ENCODE measurements at places on chromosomes 12 and 14.

DNA sequence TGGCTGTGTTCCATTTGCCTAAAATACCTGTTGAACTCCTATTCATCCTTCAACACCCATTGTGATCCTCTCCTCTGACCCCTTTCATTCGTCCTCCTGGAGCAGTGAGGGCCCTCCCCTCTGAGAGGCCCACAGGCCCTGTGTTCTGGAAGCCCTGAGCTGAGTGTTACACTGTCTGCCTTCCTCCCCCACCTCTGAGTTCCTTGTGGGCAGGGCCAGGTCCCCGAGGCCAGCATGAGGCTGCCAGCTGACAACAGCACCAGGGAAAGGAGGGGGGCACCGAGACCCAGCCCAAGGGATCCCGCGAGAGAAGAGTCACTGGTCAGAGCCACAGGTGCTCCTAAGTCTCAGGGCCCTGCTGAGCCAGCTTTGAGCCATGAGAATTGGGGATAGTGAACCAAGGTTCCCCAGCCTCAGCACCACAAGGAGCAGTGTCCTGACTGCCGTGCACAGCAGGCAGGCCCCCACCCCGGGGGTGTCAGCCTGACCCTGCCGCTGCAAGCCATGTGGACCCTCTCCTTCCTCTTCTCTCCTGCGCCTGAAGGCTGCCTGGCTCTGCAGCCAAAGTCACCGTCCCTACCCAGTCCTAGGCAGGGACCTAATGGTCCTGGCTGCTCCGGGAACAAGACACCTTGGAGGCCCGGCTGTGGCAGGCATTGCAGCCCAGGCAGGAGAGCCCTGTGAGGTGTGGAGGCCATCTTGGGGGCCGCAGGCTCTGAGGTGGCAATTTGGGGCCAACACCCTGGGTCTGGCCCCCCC is 52.5 kb downstream of the BEGAIN start:
- DNase-seq: no peak

- DNase-seq: no peak
Observed at GRCh38 chr14:46063872-46064271, 587.7 kb downstream of the RPL10L start.

DNA sequence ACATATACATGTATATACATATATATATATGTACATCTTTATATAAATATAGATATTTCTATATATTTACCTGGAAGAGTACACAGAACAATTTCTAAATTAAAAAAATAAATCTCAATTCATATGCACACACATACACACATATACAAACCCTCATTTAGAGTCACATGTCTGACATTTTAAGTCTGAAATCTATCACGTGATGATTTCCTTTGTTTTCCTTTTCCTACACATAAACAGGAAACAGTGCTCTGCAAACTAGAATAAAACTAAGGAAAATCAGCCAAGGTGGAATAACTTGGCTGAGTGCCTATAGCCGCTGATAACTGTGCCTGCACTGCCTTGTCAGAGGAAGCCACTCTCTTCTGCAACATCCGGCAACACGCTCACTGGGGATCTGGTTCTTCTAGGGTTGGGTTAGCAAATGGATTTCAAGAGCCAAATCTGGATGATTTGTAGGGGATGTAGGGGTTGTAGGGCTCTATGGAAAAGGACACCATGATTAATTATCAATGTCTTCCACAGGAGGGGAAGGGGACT is 480.7 kb downstream of the TMEM132D start:
- no peak for DNase-seq

GRCh38 chr12:76519538-76519937 is 40.0 kb downstream of the OSBPL8 start:
- DNase-seq: no peak

DNA sequence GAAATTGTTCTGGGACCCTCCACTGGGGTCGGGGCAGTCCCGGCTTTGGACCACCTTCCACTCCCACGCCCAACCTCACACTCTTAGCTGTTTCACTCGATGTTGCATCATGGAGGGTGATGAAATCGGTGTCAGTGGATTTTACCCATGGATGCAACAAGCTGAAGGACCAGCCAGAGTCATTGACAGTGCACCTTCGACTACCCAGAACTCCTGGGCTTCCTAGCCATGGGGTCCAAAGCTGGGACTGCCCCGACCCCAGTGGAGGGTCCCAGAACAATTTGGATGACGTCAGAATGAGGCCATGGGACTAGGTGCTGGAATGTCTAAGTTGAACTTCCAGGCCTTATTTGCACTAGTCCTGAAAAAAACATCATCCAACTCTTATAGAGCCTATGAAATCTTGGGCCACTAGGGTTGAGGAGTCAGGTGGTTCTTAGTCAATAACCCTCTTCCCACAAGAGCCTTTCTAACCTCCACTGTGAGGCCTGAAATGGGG is 882 bp upstream of the IL23A start:
- DNase-seq: no peak

DNA sequence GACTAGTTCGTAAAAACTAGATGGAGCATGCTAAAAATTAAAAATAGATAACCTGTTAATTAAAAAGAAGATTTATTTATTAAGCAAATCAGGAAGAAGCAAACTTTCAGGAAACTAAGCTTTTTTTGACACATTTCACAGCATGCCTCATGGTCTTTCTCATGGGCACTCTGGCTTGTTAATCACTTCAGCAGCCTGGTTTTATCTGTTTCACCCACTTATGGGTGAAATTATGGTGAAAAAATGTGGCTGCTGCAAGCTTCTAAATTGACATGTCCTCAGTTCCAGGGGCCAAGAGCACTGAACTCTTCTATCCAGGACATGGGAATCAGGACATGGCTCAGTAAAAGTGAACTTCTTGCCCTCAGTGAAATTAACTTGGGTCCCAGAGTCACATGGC is 468.6 kb upstream of the SYT1 start:
- DNase-seq: no peak

DNA sequence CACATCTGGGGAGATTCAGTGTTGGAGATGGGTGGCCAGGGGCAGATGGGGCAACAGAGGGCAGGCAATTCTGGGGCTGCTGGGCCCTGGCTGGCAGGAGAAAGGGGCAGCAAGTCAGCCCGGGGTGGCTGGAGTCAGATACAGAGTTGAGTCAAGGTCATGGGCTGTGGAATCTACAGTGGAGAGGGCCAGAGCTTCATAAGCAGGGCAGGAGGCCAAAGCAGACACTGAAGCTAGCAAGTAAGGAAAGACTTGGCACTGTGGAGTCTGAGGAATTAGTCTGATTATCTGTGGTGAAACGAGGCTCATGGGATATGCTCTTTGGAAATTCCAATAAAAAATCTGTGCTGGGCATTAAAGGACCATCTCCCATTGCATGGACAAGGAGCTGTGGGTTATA is 95.5 kb downstream of the TMX1 start:
- DNase-seq: no peak

- no peak for DNase-seq
Observed at GRCh38 chr14:77869340-77869739, 69.4 kb downstream of the ADCK1 start.

DNA sequence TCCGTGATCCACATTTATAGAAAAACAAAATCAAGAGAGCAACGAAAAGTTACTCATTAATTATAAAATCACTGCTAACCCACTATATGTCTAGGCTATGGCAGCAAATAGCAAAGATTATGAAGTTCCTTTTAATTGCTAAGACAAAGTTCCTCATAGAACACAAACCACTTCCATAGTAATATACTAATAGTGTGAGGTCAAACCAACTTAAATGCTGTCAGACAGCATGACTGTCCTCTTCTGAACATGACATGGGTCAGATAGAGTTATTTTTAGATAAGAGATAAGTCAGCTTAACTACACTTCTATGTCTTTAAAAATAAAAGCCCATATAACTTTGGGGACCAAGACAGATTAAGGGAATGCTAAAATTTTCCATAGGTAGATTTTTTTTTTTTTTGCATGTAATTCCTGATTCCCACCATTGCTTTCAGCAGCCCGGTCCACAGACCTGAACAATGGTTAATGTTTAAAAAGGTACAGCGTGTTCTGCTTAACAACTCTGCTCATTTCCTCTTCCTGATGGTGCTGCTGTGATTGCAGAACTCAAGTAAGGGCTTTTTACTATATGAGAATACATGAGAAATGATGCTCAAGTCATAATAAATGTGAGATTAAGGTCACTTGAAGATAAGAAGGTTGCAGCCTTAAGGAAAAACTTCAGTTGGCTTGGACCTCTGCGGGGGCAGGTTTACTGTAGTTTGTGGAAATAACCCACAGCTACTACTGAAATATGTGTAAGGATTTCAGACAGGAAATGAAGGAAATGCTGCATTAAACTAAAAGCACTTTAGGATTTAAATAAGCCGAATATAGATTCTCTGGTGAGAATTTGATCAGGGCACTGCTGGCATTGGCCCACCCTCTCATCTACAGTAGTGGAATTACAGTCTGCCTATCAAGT is 37.7 kb upstream of the DUSP6 start:
- peak; percentile 35 for DNase-seq

DNA sequence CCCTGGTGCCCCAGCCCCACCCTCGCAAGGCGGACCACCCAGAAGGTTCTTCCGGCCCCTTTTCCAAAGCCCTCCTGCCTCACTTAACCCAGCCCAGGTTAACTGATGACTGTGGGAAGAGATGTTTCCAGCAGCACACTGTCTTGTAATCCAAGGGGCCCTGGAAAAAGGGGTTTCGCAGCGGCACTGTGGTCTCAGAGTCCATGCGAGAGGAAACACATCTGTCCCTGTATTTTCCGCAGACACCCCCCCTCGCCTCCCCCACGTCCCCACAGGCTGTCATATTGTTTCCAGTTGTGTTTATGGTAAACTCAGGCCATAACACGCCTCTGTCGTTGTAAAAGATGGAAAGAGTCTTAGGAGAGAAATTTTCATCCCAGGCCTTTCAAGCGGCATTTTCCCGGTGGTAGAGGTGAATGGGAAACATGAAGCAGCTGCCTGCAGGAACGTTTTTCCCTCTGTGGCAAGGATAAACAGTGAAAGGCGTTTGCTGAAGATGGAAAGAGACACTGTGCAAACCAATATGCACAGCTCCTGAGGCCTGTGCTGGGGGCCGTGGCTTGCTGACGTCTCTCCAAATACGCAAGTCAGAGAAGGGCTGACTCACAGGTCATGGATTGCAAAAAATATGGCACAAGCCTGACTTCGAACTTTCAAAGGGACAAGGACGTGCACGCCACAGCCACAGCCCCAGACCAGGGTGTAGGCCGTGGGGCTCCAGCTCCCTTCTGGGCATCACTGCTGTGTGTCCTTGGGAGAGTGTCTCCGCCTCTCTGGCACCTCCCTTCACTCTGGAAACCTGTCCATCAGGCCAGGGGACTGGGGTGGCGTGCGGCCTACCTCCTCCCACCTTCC is 22.5 kb upstream of the FZD10 start:
- no peak for DNase-seq

- DNase-seq: no peak
Observed at GRCh38 chr12:106114447-106115068, 24.2 kb downstream of the NUAK1 start.

DNA sequence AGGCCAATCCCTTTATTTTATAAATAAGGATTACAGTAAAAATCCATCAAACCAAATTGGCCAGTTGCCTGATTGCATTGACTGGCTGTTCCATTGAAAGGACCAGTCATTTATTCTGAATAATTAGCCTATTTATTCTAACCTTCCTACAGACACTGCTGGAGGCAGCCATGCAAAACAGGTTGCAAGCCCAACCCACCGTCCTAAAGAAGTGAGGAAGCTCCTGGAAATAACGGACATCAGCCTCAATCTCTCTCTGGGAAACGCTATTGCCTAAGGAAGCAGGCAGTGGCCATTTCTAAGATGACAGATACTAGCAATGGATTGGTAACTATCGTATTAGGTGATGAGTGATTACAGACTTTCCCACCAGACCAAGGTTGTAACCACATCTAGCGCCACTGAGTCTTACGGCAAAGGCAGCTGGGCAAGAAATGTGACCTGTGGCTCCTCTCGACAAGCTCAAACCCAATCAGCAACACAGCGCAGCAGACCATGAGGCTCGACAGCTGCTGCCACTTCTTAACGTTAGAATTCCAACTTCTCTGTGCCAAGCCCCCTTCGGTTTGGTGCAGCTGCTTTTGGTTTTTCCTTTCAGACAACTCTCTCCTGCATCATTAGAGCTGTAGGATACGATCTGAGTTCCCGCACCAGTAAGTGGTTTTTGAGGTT is 134.2 kb downstream of the KCNK10 start:
- DNase-seq: peak; percentile 58

DNA sequence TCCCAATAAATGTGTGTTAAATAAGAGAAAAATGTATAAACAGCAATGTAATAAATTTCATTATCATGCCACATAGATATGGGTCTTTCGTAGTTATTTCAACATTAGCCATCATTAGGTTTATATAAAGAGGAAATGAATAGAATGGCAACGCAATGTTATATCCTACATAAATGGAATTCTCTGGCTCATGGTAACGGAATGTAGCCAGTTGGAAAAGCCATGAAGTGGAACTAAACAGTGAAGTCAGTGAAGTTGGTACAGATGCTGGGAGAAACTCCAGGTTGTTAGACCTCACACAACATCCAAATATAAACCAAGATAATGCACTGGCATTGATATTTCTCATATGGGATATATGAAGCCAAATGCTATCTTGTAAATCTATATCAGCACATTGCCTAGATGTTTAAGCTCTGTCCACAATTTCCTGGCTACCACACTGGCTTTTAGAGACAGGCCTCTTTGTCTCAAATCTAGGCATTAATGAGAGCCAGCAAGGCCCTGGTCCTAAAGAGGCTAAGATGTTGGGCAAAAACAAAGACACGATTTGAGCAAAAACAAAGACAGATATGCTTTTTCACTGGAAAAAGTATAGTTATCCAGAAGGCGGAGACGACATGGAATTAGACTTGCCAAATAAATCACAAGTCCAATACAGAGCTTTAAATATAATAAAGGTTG is 861.0 kb downstream of the RPS29 start:
- DNase-seq: no peak

DNA sequence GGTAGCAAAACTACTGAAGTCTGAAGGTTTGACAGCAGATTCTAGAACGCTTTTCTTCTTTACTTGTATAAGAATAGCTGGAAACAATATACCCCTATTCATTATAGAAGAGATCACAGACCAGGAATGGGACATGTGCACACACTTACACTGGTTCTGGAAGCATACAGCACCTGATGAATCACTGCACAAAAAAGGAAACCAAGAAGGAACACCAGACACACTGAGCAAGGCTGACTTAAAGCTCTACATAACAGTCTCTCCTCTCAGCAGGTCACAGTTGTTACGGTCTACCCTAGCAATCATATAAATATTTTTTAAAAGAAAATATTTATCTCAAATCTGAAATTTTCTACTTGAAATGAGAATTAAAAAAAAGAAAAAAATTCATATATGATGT is 13.5 kb downstream of the ATP2B1 start:
- no peak for DNase-seq

GRCh38 chr14:66643344-66643743 is 135.4 kb downstream of the GPHN start:
- no peak for DNase-seq

Measured in right kidney (tissue), 9 donors.